ENCODE measurements at places on chromosomes 6 and 20.

DNA sequence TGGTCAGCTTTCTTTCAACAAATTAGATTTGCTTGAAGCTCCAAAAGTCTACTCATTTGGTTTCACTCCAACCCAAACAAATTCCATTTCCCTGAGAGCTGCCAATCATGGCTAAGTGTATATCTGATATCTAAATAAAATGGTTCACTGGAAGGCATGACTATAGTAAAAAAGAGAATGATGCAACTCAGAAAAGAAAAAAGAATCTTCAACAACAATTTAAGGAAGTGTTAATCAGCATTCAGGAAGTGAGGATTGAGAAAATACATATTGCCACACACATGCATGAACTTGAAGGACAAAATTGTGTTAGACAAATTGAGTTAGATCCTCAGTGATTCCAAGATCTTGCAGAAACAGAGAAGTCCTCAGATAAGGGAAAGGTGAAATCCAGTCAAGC lies 972.9 kb upstream of the FLRT3 start:
- no peak for DNase-seq

DNA sequence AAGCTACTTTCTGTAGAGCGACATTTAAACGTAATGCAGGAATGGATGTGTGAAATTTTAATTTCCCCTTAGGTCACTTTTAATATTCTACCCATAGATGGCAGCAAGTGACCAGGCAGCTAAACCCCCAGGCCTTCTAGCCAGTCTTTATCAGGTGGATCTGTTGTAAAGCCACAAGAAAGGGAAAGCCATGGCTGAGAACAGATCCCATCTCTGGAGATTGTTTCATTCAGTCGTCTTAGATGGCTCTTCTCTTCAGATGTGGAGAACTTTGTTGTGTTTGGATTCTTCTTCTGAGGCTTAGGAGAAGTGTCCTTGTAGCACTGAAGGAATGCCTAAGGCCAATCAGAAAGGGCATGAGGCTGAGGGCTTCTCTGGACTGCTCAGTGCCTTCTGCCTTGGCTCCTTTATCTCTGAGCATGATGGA lies 15.8 kb upstream of the RNF182 start:
- no peak for DNase-seq

DNA sequence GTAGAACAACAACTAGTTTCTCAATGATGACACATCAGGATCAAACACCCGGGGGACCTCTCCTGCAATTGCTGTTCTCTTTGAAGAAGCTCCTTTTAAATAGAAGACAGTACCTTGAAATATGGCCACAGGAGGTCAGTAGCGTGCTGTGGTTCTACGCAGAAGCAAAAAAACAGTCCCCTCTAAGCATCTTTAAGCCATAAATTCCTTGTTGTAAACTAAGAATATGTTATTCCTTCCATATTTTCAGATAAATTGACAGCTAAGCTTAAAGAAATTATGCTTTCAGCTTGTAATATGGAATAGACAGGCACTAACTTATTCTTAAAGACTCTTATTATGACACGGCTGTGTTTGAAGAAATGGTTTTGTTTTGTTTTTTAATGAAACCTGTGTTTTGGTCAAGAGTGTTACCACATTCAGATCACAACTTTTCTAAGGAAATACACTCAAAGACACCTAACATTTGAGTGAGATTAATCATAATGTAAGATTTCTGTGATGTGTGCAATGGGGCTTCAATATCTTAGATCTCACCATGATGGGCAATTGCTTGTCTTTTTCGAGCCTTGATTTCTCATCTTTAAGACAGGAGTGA lies 49.7 kb upstream of the IL20RA start:
- peak; percentile 83 for DNase-seq

GRCh38 chr6:117338567-117338966 lies 73.2 kb downstream of the VGLL2 start:
- no peak for DNase-seq

- DNase-seq, result no peak
These were observed 240.1 kb downstream of the KCNQ5 start for GRCh38 chr6:72861935-72862432.

All from OCI-LY7 (cell line).